Left forelimb (tissue), 1 donor: ENCODE measurements at places on chromosomes 3 and 15.

DNA sequence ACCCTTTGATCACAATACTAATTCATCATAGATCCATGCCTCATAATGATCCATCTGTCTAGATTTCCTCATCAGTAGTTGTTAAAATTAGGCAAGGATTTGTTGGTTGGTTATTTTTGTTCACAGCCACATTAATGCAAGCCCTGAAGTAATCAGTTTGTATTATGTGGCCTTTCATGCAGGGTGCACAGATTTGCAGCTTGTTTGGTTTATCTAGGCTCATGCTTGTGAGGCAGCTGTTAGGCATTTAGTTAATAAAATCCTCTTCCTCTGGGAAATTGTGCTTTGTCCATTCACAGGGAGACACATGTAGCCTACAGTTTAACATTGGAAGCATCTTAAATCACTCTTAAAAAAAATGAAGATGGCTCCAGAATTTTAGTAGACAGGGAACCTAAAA is 162.8 kb upstream of the ZNF385D start:
- no peak for DNase-seq

DNA sequence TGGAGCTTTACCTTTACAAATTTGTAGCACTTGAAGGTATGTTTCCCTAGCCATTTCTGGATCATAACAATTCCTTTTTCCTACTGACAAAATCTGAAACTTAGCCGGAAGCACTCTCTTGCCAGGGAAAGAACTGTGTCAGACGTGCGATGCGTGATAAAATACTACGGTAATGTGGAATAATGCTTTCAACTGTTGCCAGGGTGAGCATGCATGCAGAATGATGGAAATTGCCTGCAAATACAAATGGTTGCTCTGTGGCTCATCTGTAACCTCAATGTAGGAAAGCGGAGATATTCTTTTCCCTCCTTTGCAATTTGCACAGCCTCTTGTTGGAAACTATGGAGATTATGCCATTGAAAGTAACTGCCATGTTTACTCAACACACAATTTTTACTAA is 736.5 kb upstream of the CFAP20DC start:
- DNase-seq: no peak

GRCh38 chr3:188972310-188972709 is 199.5 kb upstream of the TPRG1 start:
- DNase-seq: no peak

GRCh38 chr3:106510206-106510605 is 641.4 kb upstream of the CBLB start:
- no peak for DNase-seq

- DNase-seq: no peak
Observed at GRCh38 chr3:42608581-42608980, 8.1 kb downstream of the NKTR start.

DNA sequence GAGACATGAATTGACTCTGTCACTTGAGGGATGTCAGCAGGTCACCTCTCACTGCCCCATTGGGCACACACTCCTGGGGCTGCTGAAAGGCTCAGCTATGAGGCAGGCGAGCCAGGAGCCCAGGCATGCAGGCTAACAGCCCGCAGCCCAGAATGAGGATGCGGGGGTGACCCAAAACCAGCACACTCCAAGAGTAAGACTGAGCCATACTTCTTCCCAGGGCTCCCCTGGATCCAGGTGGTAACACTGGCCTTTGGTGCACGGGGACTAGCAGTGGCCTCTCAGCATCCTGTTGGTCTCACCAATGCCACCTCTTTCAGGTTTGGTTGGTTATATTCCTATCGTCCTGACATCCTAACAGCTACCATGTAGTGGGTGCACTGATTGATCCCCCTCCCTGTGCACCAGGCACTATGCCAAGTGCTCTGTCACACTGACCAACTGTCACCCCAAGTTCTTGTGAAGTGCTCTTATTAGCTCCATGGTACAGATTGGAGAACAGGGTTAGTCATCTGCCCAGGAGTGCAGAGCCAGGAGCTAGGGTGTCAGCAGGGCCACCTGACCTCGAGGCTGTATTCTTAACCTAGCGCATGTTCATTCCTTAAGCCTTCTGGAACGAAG is 24.8 kb upstream of the SPTBN5 start:
- no peak for DNase-seq

DNA sequence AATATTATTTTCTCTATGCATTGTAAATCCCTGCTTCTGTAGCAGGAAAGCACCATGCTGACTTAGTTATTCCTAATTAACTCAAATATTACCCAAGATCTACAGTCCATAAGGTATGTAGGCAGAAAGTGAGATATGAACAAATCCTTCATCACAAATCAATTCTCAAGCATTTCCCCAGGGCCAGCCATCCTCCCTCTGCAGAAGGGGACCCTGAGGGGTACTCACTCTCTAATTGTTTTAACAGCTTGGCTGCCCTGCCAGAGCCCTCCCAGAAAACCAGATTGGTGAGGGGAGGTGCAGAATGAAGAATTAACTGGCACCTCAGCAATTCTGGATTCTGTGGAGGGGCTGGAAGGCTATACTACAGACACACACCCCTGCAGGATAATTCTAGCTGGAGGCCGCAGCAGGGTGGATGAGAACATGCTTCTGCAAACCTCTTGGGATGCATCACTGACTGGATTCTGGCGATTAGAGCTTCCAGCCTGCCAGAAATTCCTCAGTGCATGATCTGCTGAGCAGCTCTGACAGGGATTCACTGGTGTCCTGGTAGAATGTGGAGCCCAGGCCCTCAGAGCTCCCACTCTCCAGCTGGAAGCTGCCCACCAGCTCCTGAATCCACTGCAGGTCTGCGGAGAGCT is 88.6 kb upstream of the HERC1 start:
- DNase-seq: no peak

DNA sequence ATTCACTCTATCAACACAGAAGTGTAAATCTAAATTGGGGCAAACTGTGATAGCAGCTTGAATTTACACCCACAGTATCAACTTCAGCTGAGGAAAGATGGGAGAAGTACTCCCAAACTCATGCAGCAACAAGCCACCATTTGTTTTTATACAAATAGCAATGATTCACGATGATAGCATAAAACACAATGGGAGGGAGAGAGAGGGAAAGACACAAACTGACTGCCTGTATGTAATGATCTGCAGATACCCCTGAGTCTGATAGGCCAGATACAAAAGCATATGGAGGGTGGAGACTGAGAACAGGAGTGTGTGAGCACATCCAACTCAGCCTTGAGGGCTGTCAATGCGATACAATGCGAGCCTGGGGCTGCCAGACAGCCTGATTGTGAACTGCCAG is 79.2 kb downstream of the CNTN3 start:
- no peak for DNase-seq

- DNase-seq: no peak
Observed at GRCh38 chr15:81018197-81018596, 17.5 kb downstream of the TLNRD1 start.

GRCh38 chr3:170204023-170204472 is 18.2 kb upstream of the PRKCI start:
- DNase-seq: no peak

DNA sequence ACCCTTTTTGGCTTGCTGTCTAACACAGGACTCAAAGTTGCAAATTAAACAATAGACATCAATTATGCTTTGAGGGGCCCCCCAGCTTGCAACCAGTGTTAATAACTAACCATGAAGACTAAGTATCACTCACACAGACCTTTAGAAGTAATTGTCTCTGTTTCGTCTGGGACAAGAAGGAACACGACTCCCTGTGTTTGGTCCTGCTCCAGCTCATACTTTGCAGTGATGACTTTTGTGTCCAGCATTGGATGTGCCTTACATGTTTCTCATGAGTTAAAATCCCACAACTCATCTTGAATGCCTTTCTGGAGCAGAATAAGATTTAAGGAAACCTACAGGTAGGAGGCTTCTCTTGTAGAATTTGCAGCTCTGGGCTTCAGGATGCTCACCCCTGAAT is 53.1 kb downstream of the GMNC start:
- no peak for DNase-seq

DNA sequence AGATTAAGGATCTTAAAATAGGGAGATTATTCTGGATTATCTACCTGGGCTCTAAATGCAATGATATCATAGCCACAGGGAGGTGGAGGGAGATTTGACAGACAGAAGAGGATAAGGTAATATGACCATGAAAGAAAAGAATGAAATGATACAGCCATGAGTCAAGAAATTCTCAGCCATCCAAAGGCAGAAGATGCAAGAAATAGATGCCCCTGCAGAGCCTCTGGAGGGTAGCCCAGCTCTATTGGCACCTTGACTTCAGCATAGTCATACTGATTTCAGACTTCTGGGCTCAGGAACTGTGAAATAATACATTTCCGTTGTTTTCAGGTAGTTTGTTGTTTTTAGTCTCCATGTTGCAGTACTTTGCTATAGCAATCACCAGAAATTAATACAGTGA is 31.9 kb upstream of the FOXB1 start:
- DNase-seq: no peak

DNA sequence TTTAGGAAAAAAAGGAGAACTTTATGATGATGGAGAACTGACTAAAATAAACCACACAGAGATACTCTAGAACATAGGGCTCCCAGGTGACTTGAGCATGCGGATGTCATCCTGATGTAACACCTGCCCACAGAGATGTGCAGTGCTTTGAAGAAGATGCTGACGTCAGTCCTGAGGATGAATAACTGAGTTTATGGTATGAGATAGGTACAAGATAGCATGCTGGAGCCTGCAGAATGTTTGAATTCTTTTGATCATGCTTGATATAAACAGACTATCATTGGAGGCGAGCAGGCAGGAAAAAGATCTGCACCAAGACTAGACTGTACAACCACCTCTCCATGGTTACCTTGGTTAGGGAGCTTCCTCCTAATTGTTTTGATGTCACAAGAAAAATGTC is 12.4 kb downstream of the CCR4 start:
- no peak for DNase-seq

DNA sequence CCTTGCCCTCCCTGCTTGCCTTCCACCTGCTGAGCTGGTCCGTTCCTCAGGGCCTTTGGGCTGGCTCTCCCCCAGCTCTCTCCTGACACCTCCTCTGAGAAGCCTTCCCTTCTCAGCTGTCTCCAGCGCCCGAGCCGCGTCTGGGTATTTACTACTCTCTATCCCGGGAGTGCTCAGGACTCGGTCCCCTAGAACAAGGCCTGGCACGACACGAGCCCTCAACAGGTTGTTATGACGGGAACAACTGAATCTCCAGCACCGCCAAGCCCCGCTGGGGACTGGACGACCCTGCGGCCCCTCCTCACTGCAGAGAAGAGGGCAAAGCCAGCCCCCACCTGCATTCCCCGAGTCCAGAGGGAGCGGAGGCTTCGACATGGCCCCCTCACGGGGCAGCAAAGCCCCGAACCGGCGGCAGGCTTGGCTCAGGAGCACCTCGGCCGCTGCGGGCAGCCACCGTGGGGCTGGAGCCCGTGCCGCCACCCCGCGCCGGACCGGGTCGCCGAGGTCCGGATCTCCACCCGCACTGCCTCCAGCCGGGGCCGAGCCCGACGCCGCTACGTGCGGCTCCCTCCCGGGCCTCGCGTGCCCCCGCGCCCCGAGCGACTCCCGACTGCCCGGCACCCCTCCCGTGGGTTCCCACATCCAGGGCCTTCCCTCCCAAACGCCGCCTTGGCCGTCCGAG is 792 bp downstream of the TPRA1 start:
- DNase-seq: no peak

DNA sequence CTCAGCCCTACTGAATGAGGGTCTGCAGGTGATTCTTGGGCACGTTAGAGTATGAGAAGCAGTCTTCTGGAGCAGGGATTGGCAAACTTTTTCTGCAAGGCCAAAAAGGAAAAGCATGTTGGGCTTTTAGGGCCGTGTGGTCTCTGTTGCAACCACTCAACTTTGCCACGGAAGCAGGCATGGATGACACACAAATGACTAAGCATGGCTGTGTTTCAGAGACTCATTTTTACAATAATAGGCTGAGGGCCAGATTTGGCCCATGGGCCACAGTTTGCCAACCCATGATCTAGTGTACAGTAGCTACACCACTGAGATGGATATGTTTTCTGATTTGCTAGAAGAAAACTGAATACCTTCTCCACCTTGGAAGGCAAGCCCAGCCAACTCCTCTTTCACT is 66.1 kb upstream of the PRICKLE2 start:
- no peak for DNase-seq

DNA sequence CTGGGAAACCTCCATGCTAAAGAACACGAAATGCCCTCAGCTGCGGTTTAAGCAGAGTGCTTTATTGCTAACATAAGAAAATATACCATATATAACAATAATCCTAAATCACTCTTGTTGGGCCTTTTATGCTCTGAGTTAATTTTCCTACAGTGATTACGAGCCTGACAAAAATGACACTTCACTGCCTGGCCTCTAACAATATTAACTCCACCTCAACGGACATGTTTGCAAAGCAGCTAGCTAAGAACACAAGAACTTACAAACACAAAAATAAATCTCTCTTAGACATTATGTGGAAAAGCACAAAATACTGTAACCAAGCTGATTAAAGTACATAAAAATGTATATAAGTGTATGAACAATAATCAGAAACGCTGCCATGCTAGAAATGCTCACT is 40.7 kb downstream of the DLG1 start:
- no peak for DNase-seq

DNA sequence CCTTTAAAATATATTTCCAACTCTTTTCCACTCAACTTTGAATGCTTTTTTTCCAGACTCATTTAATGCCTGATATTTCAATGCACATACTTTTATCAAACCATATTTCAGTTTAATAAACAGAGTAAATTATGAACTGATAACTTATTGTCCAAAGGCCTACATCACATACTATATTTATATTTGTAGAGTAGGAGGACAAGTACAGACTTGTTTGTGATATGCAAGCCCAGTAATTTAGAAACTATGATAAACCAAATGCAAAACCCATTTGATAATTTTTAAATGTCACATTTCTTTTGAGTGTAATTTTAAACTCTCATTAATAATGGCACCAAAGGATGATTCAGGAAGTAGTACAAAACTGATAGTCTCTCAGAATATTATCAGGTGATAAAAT is 3.3 kb downstream of the RFX7 start:
- DNase-seq: no peak

DNA sequence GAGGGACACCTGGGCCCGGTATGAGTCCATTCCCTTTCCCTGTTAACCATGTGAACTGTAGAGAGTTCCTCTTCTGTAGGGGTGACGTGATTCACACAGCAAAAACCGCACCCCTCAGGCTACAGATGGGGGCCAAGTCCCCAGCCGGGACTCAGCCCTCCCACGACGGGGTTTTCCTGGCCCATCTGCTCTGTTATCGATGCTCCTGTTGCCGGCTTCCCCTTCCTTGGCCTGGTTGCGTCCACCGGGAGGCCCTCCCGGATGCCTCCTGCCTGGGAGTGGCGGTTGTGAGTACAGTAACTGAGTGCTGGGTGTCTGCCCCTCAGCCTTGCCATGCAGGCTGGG is 817 bp upstream of the PLXNA1 start:
- DNase-seq: no peak

- DNase-seq: no peak
Observed at GRCh38 chr3:132625613-132626012, 28.5 kb downstream of the ACKR4 start.

DNA sequence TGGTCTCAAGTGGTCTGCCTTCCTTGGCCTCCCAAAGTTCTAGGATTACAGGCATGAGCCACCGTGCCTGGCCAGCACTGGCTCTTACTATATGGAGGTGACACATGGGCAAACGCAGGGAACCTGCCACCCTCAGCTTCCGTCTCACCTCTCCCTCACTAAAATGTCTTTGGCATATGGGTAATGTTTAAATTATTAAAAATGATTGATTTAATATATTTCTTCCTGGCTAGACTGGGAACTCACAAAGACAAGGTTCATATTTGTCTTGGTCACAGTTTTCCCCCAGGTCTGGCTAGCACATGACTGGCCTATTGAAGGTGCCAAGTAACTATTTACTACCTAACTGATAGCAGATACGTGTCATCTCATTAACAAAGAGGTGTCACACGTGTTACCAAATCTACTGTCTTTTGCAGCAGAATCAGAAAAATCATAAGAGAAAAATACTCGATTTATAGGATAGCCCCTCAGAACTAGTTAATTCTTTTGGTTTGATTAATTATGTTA is 48.2 kb downstream of the SYNM start:
- DNase-seq: no peak
